ENCODE measurements at places on chromosomes 11 and 22.

- no peak for DNase-seq
These were observed 399.7 kb downstream of the BRD1 start for GRCh38 chr22:49427941-49428340.

DNA sequence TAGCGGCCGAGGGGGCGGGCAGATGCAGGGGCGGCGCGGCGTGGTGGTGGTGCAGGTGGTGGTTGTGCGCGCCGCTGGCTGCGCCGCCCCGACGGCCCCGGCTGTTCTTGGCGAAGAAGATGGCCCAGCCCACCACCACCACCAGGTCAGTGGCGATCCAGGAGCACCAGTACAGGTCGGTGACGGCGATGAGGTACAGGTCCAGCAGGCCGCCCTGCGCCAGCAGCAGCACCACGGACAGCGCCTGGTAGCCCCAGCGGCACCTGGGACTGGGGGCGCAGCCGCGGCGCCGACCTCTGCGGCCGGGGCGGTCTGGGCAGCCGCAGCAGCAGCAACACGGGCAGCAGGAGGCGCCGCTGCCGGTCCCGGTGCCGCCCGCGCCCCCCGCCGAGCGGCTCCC, 879 bp downstream of the TMEM121B start:
- peak; percentile 66 for DNase-seq

DNA sequence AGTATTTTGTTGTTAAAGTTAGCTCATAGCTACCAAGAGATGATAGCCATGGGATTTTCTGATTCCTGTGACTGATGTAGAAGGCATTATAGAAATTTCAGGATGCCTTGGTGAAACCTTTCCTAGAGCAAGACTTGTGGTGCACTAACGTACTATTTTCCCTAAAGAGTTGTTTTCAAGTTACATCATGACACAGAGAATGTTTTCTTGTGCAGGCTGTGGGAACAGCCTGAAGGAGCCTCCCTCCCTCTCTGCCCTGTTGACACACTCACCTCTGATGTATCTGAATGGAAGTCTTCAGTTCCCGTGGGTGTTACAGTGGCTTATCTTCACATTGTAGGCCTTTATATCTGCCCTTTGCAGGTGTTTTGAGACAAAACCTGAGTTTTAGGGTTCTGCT, 121.6 kb downstream of the LDLRAD3 start:
- DNase-seq = no peak

DNA sequence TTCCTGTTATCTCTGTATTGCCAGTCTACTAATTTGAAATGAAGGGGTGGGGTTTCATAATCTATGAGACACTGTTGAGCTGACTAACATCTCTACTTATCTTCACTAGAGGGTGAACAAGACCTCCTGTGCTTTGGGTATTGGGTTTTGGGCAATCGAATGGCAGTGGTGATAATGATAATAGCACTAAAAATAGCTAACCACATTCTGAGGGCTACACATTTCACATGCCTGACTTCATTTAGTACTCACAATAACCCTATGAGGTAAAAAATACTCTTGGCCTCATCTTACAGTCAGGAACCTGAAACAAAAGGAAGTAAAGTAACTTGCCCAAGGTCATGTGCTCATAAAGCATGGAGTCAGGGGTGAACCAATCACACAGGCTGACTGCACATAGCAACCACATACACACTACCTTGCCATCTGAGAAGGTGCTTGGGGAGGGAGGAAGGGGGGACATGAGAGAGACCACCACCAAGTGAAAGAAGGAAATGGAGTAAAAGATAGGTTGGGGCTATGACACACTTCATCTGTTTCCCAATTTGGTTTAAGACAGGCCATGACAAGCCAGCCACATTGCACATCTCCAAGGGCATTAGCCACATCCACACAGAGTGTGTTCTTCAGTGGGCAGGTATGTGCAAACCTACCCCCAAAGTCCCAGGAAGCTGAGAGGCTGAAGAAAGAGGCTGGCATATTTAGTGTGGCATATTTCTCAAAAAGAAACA, 387.6 kb upstream of the DDI1 start:
- DNase-seq = no peak

DNA sequence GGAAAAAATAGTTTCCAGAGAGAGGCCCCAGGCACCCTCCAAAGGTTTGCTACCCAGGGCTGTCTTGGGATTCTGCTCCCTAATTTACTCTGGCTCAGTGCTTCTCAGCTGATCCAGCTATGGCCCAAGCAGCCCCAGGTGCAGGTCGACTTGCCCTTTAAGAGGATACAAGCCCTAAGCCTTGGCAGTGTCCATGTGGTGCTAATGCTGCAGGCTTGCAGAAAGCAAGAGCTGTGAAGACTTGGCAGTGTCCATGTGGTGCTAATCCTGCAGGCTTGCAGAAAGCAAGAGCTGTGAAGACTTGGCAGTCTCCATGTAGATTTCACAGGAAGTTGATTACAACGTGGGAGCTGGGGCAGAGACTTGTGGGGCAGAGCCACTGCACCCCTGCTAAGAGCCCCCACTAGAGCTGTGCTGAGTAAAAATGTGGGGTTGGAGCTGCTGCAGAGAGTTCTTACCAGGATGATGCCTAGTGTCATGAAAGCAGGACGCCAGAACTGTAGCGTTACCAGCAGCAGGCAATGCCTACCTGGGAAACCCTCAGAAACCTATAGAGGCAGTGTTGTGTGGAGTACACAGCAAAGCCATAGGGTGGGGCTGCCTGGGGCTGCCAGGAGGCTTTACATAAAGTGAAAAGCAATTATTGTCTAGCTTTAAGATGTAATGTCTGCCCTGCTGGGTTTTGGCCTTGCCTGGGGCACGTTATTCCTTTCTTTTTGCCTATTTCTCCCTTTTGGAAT, 16.1 kb upstream of the OR52K1 start:
- DNase-seq = no peak

- no peak for DNase-seq
These were observed 76.0 kb downstream of the TRIM29 start for GRCh38 chr11:120061761-120062560.

Data from activated CD8-positive, alpha-beta memory T cell treated with anti-CD3 and anti-CD28 coated beads, Interleukin-2, amount 10 ng/mL, durations not matched to agents 7 days and 5 days (primary cell).